ENCODE measurements at places on chromosomes 12 and 14.

- no peak for DNase-seq
These were observed 371.2 kb downstream of the BCL11B start for GRCh38 chr14:98900798-98901197.

DNA sequence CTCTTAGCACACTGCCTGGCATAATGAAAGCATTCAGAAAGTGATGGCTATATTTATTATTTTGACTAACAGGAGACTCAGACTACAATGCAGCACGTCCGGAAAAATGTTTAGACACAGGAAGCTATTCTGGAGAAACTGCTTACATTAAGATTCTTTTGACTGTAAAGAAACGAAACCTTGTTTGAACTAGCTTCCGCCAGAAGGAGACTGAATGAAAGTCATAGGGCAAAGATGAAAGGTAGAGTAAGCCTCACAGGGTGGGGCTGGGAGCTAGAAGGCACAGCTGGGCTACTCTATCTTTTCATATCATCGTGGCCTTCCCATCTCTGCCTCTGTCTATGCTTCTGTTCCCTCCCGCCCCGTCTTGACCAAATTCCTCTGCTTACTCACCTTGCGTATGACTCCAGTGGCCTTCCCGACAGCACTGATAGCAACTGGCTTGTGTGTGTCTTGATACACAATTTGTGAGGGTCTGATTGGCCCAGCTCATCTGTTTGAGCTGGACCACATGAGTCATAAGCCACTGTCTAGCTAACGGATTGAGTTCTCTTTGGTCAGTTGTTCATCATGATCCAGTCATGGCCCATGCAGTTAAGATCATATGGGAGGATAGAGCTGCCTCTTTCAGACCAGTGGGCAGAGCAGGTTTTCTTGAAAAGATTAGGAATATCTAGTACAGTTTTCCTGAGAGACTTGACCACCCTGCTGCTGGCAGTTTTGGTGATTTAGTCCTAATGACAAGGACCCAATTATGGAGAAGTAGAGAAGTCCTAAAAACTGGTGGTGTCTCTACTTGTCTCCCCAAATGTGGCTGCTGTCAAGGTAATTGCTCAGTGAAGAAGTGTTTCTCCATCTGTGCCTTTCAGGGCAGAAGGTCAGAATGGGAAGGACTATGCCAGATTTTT lies 151.5 kb upstream of the SLC38A2 start:
- DNase-seq, result no peak

GRCh38 chr12:61254225-61254624 lies 1006.0 kb upstream of the USP15 start:
- DNase-seq, result no peak

- DNase-seq, result no peak
These were observed 1.2 kb upstream of the LAG3 start for GRCh38 chr12:6771091-6771495.

DNA sequence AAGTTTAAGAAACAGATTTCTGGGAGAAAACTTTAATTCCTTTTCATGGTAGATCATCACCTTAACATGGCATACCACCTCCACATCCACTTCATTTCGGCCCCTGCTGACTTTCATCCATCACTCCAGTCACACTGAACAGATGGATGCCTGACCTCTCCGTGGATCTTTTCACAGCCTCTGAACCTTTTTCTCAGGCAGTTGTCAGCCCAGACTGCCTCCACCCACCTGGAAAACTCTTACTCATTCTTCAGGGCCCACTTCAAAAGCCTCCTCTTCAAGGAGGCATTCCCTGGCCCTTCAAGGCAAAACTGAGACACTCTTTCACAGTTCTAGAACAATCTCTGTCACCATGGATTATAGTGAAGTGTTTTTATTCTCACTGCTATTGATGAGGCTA lies 52.9 kb downstream of the GXYLT1 start:
- no peak for DNase-seq

DNA sequence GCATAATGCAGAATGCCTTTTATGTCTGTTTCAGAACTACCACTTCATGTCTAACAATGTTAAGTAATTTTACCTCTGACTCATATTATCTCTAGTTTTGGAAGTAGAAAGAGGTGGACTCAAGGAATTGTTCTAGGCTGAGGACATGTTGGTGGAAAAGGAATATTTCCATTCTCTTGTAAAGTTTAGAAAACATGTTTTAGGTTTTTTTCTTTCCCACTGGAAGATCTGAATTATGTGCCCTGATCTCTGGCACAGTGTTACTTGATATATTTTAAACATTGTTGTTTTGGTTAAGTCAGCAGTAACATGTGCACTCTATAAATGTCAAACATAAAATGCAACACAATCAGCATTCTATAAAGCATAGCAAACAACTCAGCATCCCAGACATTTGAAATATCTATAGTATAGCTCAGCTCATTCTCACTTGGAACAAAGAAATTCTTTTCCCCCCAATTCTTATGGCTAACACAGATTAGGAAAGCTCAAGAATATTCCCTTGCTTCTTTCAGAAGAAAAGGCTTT lies 202.3 kb downstream of the STXBP6 start:
- DNase-seq, result no peak

DNA sequence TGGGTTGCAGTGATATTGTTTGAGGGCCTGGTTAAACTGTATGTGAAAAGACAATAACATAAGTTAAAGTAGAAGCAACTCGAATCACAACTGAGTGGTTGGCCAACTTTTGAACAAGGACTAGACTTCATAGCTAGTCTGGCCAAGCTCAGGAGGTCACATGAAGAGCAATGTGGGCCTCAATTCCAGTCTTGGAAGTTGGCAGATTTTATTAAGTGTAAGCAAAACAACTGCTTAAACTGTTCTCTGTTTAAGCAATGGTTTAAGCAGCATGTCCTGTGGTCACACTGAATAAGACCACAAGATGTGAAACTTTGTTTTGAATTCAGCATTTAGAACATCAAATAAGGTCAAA lies 100.4 kb downstream of the TMTC3 start:
- no peak for DNase-seq

DNA sequence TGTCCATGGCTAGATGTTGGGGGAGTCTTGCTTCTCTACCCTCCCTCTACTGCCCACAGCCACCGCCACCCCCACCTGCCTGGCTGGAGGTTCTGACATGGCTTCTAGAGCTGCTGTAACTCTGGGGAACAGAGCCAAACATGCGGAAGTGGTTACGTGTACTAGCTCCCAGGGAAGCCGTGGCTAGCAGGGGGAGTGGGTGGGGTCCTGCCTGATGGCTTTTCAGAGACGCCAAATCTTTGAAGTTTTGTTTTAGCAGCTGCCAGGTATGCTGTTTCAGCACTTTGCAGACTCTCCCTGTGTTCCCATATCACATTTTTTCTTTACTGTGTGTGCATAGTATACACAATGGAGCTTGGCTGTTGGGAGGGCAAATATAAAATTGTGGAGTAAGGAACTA lies 150.3 kb downstream of the TGFB3 start:
- DNase-seq, result no peak

GRCh38 chr14:69559581-69560011 lies 15.1 kb downstream of the CCDC177 start:
- no peak for DNase-seq

- DNase-seq, result no peak
These were observed 32.8 kb upstream of the KLHL42 start for GRCh38 chr12:27747111-27747820.

DNA sequence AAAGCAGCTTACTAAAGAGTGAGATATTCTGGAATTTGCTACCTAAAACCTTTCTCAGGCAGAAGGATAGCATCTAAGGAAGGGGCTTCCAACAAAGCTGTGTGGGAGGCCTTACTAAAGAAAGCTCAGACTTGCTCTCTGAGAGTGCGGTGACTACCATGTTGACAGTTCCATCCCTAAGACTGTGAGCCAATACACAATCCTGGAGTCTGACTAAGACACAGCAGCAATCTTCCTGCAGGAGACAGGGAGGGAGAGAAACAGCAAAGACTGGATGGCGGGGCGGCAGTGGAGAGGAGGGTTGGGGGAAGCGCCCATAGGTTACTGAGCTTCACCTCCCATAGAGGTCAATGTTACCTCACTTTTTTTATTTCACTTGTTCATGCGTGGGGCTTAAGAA lies 70.9 kb downstream of the KITLG start:
- DNase-seq, result no peak

DNA sequence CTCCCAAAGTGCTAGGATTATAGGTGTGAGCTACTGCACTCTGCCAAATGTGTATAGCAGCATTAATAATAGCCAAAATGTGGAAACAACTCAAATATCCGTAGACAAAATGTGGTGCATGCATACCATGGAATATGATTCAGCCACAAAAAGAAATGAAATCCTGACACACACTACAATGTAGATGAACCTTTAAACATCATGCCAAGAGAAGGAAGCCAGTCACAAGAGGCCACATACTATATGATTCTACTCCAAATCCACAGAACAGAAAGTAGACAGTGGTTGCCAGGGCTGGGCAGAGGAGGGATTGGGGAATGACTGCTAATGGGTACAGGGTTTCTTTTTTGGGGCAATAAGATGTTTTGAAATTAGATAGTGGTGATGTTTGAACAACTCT lies 7.7 kb upstream of the TMED2 start:
- no peak for DNase-seq

- peak; percentile 84 for DNase-seq
These were observed 96.1 kb downstream of the PLXNC1 start for GRCh38 chr12:94244165-94245133.

DNA sequence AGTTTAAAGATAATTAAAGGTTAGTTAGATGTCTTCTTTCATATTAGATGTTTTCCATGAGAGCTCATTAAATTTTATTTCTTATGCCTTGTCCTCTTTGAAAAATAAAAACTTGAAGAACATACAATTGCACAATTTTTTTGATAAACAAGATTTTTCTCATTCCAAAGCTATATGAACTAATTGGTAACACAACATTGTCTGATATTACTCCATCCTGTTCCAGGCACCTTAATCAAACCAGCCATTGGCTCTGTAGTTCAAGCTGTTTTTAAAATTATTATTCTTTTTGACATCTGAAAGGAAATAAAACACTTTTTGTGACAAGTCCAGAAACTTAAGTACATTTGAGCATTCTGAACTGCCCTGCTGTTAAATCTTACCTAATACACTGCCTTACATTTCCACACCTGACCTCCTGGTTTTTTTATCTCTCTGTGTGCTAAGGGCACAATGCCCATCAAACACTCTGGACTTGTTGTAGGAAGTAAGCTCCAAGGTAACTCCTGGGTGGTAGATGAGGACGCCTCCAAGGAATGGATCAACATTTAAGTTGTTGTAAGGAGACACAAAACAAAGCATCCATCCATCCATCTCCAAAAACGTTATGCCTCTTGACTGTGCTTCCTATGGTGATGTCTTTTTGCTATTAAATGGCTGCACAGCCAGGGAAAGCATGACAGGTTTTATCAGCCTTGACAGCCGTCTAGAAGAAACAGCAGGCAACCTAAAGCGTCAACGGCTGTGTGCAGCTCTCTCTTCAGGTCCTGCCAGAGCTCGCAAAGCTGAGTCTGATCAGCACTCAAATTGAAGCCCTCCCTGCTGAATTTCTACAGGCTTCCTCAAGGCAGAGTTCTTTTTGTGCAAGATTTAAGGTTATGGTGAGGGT lies 449.9 kb upstream of the FLRT2 start:
- DNase-seq, result no peak

DNA sequence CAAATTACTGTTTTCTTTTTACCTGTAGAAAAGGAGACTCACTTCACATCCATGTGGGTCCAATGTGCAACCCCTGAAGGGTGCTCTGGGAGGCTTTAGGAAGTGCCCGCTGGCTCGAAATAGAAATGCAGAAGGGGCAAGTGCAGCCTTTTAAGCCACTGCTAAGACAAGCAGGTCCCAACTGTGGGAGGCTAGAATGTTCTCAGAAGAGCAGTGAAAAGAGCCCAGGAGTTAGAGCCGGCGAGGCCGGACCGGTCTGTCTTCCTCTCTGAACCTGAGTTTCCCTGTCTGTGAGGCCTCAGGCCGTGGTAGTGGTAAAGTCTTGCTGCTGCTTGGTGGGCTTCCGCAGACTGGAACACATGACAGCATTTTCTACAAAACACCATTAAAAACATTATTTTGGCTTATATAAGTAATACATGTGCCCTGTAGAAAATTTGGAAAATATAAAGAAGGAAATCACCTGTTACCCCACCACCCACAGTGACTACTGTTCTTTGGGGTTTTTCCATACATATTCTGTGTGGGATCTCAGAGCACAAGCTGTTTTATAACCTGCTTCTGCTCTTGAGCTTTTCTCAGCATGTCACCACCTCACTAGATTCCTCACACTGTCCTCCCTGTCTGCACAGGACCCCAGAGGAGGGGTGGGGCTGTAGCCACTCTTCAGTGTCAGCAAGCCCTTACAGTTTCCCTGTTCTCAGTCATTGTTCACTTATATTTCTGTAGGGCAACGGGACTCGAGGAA lies 6.0 kb downstream of the CKB start:
- DNase-seq, result no peak

DNA sequence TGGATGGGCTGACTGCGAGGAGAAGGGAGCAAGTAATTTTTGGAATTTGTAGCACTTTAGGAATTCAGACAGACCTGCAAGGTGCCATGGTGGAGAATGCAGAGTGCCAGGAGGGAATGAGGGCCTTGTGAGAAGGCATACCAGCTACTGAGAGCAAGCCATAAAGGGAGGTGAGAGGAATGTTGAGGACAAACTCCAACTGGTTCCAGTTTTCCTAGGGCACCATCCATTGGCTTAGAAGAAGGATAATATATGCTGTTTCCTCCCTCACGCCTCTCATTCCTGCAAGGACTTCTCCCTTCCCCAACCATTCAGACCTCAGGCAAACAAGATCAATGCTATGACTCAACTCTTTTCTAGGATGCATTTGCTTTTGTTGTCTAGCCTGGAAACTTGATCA lies 11.2 kb upstream of the DAAM1 start:
- no peak for DNase-seq

- no peak for DNase-seq
These were observed 12.2 kb upstream of the COL2A1 start for GRCh38 chr12:48016373-48017020.

- DNase-seq, result no peak
These were observed 30.3 kb downstream of the CORO1C start for GRCh38 chr12:108700833-108701541.

- DNase-seq, result no peak
These were observed 183.1 kb downstream of the ALG10 start for GRCh38 chr12:34205401-34205800.

DNA sequence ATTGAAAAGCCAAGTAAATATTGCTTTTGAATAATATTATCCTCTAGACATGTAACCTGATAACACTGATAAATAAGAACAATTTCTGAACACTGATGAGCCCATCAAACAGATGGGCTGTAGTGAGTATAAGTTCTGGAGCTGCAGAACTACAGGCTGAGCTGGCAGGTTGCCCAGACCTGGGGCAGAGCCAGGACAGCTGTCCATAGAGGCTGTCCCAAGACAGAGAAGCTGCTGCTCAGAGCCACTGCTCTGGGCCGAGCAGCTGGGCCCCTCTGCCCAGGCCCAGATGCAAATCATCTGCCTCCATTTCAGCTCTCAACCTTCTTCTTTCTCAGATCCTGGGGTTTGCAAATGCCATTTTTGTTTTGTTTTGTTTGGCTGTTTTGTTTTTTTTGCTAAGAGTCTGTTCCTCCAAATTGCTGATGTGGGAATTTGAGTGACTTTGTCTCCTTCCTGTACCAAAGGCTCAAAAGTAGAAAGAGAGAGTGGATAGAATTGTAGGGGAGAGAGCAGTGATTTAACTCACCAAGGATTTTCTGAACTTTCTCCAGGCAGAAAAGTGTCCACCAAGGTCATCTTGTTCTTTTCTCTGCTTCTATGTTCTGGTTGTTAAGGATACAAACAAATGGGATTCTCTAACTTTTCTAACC lies 4.0 kb upstream of the TESPA1 start:
- DNase-seq, result no peak

GRCh38 chr12:73998894-73999293 lies 538.7 kb upstream of the ATXN7L3B start:
- no peak for DNase-seq

- no peak for DNase-seq
These were observed 27.2 kb downstream of the HIGD1C start for GRCh38 chr12:50979369-50980052.

- DNase-seq, result no peak
These were observed 3.1 kb downstream of the DDIT3 start for GRCh38 chr12:57517187-57517586.

Measured in KG1 (cell line).